WTC11 (cell line): ENCODE measurements at places on chromosomes 4 and X.
A peak's percentile ranks its signal among the peaks of the same experiment; 100 is the strongest.

- no peak for DNase-seq
Measured at GRCh38 chr4:8177552-8177951, 18.9 kb upstream of the ABLIM2 start.

- peak; percentile 28 for DNase-seq
Measured at GRCh38 chr4:180665994-180666824, 1577.0 kb upstream of the TENM3 start.

- no peak for DNase-seq
Measured at GRCh38 chr4:1725521-1725920, 4.2 kb downstream of the TACC3 start.

- DNase-seq = no peak
Measured at GRCh38 chr4:126341927-126342326, 1027.2 kb downstream of the FAT4 start.

GRCh38 chr4:150140774-150141400, 62.6 kb downstream of the DCLK2 start:
- no peak for DNase-seq

- no peak for DNase-seq
Measured at GRCh38 chrX:12887141-12887540, 19.3 kb upstream of the TLR8 start.

- DNase-seq = no peak
Measured at GRCh38 chr4:176149680-176150355, 45.6 kb downstream of the SPATA4 start.

GRCh38 chr4:36286481-36286871, 5.1 kb downstream of the DTHD1 start:
- DNase-seq = no peak

- no peak for DNase-seq
Measured at GRCh38 chrX:150842198-150842685, 56.2 kb downstream of the CD99L2 start.

DNA sequence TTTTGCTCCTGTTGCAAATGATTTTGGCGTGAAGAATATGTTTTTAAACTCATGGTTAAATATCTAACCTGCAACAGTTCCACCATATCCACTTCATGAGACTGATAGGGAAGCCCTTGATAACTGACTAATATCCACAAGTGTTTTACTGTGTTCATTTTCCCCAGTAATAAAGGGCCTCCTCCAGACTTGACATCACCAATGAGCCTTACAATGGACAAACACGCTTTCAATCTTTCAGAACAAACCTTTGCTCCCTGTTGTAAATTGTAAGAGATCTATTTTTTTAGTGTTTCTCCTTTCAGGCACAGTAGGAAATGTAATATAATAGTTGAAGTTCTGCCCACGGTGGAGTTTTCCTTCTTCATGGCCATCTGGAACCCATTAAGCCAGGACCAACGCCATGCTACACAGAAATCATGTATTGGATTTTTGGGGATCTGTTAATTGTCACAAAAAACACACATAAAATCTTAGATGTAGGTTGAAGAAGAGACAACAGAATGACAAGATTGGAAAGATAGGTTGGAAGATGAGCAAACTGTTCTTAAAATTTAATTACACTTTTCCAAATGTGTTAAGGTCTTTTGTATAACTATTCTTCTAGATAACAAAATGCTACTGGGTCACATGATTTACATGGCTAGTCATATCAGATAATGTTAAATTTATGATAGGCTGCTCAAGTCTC, 1030.1 kb downstream of the FSTL5 start:
- no peak for DNase-seq

DNA sequence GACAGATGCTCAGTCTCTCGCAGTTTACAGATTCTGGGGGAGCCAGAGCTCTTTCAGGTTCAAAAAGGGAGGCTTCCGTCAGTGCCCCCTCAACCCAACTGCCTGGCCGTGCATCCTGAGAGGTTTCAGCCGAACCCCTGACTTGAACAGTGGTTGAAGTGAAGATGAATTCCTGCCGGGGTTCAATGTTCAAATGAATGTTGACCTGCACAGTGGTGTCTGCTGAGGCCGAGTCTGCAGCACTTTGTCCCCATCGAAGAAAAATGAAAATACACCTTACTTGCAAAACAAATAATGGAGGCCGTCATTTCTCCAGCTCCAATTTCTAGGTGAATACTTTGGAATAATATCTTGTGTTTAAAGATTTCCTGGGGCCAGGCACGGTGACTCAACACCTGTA, 33.7 kb downstream of the GYG2 start:
- DNase-seq = no peak

GRCh38 chrX:46404774-46405173, 140.4 kb downstream of the ZNF674 start:
- no peak for DNase-seq

DNA sequence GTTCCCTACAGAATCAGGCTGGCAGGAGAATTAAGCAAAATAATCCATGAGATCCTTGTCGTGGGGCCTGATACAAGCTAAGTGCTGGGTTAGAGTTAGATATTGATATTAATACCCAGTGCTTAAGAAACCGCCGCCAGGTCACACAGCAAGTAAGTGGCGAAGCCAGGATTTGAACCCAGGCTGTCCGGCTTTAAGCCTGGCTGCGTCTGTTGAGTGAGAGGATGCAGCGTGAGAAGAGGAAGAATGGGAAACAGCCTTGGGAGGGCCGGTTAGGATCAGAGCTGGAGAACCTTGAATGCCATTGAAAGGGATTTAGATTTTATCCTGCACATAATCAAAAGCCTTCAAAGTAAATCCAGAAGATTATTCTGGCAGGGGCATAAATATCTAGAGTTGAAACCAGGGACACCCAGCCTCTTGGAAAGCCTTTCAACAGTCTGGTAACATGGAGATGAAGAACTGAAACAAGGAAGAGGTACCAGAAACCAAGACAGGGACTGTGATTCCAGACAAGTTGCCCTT, 64.8 kb upstream of the HELT start:
- no peak for DNase-seq

GRCh38 chrX:151974336-151975227, at the start of gene GABRE:
Gene GABRE, minus strand, starts transcription at chrX:151974676. Its CDS starts 51 bp downstream, at chrX:151974625.
- peak; percentile 36 for DNase-seq

GRCh38 chr4:148868191-148868590, 426.0 kb upstream of the NR3C2 start:
- no peak for DNase-seq

GRCh38 chrX:128781506-128781905, 729.3 kb upstream of the ACTRT1 start:
- DNase-seq = peak; percentile 40

DNA sequence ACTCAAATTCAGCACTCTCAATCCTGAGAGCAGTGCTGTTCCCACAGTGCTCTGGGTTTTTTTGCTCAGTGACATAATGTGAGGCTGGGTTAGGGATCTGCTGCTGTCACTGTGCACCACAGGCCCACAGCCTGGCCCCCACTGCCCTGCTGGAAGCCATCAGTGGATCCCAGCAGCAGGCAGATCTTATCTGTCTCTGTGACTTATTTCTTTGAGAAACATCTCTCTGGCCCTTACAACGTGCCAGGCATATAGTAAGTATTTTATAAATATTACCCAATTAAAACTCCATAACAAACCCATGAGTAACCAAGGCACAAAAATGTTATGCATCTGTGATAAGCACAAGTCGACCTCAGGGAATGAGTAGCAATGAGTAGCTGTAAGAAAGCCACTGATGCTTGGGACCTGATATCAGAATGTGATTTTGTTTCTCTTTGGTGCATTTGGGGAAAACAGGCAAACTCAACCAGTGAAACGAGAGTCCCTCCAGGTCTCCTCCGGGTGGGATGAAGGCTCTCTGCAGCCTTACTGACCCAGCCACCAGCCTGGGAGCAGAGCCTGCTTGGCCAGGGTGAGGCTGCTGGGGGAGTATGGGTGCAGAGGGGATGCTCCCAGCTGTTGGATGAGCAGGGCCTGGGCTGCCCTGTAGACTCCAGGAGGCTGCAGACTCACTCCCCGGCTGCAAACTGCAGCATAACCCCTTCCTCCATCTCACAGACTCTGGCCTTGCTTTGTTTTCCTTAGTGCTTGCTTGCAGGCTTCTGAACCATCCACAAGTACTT, 172.7 kb upstream of the LNX1 start:
- DNase-seq = no peak

DNA sequence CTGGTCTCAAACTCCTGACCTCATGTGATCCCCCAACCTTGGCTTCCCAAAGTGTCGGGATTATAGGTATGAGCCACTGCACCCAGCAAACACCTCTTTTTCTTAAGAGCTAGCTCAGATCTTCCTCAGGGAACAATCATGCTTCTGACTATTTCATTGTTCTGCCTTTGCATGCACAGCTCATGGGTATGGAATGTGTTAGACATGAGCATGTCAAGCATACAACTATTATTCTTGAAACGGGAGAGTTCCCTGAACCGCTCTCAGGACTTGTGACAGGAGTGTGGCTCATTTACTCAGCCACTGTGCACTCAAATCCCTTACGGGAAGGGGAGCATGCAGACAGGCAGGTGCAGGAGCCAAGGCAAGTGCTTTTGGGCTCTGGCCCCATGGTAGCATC, 231.7 kb upstream of the TAPT1 start:
- DNase-seq = no peak

DNA sequence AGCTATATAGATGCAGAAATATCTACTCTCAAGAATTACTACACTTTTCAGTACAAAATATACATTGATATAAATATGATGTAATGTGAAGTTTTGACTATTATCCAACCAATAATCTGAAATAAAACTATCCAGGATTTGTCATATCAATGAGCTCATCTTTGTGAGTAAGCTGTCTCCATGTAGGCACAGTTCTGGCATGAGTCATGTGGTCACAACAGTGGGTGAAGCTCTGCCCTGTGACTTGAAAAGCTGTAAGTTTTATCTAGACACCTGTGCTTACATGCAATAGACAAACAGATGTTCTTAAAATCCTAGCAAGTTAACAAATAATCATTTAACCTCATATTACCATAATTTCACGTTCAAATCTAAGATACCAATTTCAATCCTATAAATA, 192.7 kb downstream of the GABRG1 start:
- DNase-seq = no peak

DNA sequence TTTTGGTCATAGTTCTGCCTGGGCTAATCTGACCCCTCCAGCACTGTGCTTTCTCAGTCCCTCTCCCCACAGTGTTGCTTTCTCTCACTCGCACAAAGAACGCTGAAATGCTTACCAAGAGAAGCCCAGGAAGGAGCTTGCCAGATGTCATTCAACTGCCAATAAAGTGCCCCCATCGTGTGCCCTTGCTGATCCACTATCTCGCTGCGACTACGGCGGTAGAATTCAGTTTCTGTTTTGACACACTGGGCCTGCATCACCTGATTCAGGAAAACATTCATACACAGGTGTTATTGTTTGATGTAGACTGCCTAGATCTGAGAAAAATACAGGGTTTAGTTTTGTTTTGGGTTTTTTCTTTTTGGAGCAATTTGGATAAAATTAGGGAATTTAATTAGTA, 121.2 kb downstream of the MANBA start:
- no peak for DNase-seq

- DNase-seq = peak; percentile 16
Measured at GRCh38 chrX:40172401-40173142, 74.8 kb upstream of the BCOR start.
